Endothelial cell (in vitro differentiated cells): ENCODE measurements at places on chromosomes 1 and 21. TPM values are rescaled to one million over a fixed set of nuclear protein-coding genes. Genes with fewer than 3 reads are reported as not detected.

RHBDL2 gene
- total RNA-seq = not detected

FGR gene
- total RNA-seq = 0.46 TPM

CRYAA gene
- total RNA-seq = not detected

CAPZA1 gene
- total RNA-seq = 137 TPM

RNU1-3 gene
- total RNA-seq = 3,428 TPM

LENEP gene
- total RNA-seq = 0.82 TPM

EDN2 gene
- 0.21 TPM for total RNA-seq

SMIM1 gene
- 2.1 TPM for total RNA-seq

ELAPOR1 gene
- 0.26 TPM for total RNA-seq

HES2 gene
- 0.10 TPM for total RNA-seq

- no peak for DNase-seq
These were observed 90.9 kb downstream of the IER5 start for GRCh38 chr1:181179279-181179986.

- no peak for DNase-seq
These were observed 53.1 kb upstream of the PPP2R5A start for GRCh38 chr1:212232090-212232489.

- no peak for DNase-seq
These were observed 345.5 kb downstream of the SMYD3 start for GRCh38 chr1:246161626-246162025.

GRCh38 chr1:38783640-38784229, 75.8 kb downstream of the RRAGC start:
- DNase-seq = no peak

- DNase-seq = no peak
These were observed 21.3 kb downstream of the DENND2C start for GRCh38 chr1:114648503-114648902.

DNA sequence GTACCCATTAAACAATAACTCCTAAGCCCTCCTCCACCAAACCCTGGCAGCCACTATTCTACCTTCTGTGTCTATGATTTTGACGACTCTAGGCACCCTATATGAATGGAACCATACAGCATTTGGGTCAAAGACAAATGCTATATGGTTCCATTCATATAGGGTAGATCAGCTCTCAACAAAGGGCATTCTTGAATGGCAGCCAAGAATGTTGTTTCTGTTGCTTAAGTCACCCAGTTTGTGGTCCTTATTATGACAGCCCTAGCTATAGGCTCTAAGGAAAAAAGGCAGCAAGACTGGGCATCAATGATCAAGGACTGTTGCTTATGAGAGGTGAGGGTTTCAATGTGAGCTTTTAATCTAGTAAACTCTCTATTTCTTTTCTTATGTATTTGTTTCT, 4.7 kb upstream of the SLC5A9 start:
- no peak for DNase-seq

GRCh38 chr21:14838400-14838799, 226.4 kb downstream of the NRIP1 start:
- no peak for DNase-seq

GRCh38 chr1:56516539-56517252, 62.7 kb downstream of the PLPP3 start:
- DNase-seq = no peak

DNA sequence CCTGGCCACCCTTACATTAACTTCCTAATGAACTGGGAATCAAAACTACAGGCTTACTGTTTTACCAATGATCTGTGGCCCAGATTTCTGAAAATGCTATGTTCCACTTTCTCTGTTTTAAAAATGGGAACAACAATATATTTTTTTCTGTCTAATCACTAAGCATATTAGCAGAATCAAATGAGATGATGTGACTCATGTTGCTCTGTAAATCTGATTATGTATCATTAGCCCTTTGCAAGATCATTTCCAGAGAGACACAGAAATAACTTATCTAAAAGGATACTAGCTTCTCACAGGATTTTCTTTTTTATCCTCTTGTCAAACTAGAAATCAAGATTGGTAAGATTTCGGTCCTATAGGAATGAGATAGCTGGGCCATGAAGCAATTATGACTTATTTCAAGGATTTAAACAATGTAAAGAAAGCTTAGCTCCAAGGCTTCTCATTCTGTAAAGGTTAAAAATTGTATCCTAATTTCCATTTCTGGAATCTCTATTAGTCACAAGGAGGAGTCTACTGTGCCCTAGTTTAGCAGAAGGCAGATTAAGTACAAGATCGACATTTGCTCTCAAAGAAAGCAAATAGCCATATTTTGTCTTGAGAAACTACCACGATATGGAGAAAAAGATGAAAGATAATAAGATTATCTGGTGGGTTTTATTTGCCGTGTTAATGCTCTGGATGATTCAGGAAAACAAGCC, 32.4 kb upstream of the CAMSAP2 start:
- DNase-seq = no peak

DNA sequence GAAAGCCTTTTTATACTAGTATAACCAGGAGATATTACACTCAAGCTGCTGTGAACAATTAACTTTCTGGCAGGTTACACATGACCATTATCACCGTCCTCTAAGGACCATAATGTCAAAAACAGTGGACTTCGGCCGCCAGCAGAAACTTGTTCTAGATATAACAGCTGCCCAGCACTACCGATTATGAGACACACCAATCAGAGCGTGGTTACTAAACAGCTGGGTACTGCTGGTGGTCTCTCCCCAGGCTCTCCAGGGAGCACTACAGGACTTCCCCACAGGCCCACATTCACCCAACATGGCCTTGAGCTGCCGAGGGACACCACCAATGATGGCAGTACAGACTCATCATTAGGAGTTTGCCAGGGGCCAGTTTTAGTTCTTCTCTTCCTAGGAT, 57.9 kb upstream of the CTBS start:
- no peak for DNase-seq

GRCh38 chr1:6046279-6046678, 591 bp downstream of the KCNAB2 start:
- DNase-seq = no peak

- no peak for DNase-seq
These were observed 48.0 kb downstream of the NR5A2 start for GRCh38 chr1:200075522-200075921.

GRCh38 chr21:27825035-27825434, 858.1 kb upstream of the ADAMTS5 start:
- DNase-seq = no peak

DNA sequence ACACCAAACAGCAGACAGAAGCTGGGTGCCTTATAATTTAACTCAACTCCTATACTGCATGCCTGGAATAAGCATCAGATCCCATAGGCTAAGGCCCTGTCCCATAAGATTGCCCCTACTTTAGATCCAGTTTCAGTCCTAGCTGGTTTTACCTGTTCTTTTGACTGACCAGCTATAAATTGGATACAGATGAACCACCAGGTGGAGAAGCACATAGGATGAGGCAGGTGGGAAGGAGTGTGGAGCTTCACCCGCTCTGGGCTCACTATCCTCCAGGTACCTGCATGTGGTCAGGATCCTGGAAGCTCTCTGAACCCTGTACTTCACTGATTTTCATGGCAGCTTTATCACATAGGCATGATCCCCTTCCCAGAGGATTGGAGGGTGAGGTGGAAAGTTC, 51.3 kb downstream of the MAST2 start:
- no peak for DNase-seq

GRCh38 chr1:53038566-53038965, 23.4 kb upstream of the PODN start:
- DNase-seq = no peak

- DNase-seq = no peak
These were observed 37.1 kb downstream of the OSBPL9 start for GRCh38 chr1:51654000-51654399.

DNA sequence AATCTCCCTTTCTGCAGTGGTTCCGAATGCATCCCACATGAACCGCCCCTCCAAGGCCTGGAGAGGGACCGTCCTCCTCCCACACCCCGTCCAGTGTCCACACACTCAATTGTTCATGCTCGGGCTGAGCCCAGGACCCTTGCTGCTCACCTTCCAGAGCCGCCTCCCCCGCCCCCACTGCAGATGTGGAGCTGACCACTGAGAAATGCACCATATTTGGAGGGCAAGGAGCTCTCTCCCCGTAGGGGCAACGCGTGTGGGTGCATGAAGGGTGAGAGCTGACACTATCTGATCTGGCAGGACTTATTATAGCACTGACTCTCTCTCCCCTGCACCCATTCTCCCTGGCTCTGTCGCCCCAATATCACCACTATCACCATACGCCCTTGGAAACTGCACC, 4.0 kb upstream of the S100A3 start:
- DNase-seq = no peak

DNA sequence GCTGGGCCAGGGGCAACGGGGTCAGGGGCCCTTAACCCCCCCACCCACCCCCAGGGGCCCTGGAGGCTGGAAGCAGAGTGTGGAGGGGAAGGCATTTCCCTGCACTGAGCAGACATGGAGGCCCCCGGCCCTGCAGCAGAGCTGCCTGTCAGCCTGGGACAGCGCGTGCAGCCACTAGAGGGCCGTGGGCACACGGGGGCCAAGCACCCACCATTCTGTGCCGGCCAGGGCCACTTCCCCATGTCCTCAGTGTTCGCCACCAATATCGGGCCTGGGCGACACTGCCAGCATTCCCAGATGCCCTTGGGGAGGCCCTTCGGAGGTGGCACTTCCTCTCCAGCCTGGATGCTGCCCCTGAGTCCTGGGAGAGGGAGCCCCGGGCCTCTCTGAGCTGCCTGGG, 23.2 kb upstream of the ARHGEF16 start:
- DNase-seq = peak; percentile 50

GRCh38 chr1:47980501-47980900, 16.7 kb downstream of the TRABD2B start:
- DNase-seq = no peak

- DNase-seq = no peak
These were observed 53.5 kb upstream of the TIAM1 start for GRCh38 chr21:31397515-31397926.

DNA sequence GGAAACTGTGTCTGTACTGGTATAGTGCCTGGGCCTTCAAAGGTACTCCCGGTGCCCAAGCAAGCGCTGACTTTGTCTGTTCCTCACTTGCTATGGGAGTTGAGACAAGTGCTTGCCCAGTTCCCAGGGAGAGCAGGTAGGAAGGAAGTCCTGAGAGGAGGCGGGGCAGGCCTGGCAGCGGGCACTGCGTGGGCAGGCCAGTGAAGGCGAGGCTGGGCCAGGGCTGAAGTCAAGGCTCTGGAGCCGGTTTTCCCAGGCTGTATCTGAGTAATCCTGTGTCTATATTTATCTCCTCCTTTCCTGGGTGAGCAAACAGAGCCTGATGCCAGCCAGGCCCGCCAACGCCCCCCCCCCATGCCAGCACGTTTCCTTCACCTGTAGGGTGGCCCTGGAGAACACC, 15.9 kb upstream of the EDN2 start:
- DNase-seq = no peak

- no peak for DNase-seq
These were observed 35.3 kb upstream of the DMRTA2 start for GRCh38 chr1:50458507-50458906.

DNA sequence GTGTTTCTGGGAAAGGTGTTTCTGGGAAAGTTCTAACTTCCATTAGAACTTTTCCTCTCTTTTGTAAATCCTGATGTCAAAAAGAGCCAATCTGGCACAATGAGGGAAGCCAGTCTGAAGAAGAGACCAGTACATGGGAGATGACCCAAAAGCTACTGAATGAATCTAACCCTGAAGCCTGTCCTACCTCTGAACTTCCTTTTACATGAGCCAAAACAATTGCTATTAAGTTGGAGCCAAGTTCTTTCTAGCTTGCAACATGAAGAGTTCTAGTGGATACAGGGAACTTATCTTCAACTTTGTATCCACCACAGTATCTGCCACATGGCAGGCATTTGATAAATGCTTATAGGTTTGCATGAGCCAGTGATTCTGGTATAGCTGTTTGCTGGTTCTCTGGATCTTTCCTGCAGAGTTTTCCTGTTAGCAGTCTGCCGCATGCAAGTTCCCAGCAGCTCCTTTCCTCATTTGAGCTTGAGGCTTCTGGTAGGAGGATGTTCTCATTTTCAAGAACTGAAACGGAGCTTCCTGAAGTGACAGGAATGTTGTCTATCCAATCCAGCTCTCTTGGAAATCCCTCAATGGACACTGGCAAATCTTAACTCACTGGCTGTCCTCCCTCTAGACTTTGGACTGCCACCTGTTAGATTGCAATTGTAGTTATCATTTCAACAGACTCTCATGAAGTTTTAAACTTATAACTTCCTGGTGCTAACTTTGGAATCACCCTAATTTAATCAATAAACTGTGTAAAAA, 73.1 kb upstream of the LPGAT1 start:
- DNase-seq = no peak

DNA sequence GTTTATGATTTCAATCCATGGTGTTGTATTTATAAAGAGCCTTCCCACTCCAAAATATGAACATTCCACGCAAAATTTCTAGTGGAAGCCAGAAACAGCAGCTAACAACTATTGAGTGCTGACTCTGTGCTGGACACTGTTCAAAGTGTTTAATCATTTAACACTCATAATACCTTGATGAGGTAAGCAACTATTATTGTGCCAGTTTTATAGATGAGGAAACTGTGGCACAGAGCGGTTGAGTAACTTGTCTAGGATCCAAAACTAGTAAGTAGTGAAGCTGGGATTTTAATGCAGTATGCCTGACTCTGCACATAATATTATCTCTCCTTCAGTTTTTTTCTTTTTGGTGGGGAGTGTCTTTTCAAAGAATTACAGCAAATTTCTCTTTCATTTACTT, 228.3 kb downstream of the SLC35F3 start:
- no peak for DNase-seq

DNA sequence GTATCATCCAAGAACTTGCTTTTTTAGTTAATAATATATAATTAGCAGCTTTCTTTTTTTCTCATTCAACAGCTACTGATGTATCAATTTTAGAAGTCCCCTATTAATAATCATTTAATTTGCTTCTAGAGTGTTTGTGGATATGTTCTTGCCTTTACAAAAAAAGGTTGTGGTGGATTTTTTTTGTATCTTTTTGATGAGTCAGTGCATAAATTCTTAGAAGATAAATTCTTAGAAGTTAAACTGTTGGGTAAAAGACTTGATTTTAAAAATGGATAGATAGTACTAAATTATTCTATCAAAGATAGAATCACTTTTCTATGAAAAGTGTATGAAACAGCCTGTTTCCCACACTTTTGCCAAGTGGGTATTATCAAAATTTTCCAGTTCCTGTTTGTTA, 11.9 kb downstream of the FGGY start:
- no peak for DNase-seq

DNA sequence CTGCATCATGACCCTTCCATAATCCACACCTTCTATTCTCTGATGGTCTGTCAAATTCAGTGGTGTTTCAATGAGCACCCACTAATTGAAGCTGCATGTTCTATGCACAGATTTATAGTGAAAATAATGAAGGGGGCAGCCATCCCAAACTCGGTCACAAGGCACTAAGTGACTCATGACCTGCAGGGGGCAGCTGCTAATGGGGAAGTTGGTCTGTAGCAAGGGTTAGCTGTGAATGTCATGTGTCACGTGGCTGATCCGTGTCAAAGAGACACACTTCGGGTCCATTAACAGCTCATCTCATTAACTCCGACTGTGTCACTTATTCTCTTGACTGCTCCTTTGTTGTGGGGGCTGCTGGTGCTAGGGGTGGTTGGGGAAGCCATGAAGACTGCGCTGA, 306.6 kb downstream of the PCP4 start:
- no peak for DNase-seq

GRCh38 chr1:20947409-20947808, 160.3 kb upstream of the HP1BP3 start:
- DNase-seq = no peak
